NCI-H1436 (cell line): ENCODE measurements at places on chromosomes 6 and 20.

DNA sequence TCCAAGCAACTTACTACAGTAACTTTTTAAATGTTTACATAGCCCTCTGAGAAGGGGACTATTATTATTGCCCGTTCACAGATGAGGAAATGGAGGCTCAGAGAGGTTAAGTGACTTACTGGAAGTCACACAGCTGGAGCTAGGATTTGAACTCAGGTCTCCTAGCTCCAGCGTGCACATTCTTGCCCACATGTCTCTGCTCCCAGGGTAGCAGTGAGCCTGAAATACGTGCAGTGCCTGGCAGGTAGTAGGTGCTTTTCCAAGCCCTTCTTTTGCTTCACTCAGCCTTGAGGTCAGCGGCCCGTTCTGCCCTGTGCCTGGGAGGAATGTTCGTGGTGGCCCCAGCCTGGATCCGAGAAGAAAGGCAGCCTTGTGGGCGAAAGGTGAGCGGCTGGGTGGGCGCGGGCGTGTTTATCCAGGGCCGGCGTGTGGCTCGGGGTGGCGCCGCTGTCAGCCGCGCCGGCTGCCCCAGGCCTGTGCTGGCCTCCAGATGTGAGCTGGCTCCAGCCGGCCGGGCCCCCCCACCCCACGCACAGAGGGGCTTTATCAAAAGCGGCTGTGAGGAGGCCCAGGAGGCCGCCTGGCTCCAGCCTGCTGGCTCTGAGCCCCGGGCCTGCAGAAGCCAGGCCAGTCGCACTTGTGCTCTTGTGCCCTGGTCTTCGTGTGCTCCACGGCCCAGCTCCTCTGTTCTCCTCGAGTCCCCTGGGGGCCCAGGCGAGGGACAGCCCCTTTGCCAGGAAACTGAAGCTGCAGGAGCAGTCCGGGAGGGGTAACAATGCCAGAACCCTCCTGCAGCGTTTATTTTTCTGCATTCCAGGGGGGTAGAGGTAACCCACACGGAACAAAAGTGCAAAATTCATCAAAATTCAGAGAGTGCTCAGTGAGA is 58.1 kb downstream of the UBE2V1 start:
- DNase-seq: no peak

GRCh38 chr20:15528391-15529111 is 1044.7 kb downstream of the KIF16B start:
- DNase-seq: no peak

DNA sequence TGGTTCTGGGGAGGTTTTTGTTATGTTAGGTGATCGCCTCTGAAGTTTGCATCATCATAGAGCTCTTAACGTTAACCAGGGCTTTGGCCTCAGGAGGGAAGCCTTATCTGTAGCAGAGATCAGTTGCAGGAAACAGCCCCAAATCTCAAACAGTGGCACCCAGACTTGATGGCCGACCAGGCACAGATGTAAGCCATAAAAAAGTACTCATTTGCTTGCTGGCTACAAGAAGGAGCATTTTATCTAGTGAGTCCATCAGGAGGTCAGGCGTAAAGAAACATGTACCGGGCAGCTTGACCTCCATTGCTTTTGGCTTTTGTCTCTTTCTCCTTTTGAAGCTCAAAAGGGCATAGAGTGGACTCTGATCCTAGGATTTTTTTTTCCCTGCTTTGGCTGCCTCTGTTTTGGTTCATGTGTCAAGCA is 122.3 kb downstream of the CCDC170 start:
- no peak for DNase-seq

- DNase-seq: no peak
These were observed 219.0 kb downstream of the CDC5L start for GRCh38 chr6:44606504-44606903.

DNA sequence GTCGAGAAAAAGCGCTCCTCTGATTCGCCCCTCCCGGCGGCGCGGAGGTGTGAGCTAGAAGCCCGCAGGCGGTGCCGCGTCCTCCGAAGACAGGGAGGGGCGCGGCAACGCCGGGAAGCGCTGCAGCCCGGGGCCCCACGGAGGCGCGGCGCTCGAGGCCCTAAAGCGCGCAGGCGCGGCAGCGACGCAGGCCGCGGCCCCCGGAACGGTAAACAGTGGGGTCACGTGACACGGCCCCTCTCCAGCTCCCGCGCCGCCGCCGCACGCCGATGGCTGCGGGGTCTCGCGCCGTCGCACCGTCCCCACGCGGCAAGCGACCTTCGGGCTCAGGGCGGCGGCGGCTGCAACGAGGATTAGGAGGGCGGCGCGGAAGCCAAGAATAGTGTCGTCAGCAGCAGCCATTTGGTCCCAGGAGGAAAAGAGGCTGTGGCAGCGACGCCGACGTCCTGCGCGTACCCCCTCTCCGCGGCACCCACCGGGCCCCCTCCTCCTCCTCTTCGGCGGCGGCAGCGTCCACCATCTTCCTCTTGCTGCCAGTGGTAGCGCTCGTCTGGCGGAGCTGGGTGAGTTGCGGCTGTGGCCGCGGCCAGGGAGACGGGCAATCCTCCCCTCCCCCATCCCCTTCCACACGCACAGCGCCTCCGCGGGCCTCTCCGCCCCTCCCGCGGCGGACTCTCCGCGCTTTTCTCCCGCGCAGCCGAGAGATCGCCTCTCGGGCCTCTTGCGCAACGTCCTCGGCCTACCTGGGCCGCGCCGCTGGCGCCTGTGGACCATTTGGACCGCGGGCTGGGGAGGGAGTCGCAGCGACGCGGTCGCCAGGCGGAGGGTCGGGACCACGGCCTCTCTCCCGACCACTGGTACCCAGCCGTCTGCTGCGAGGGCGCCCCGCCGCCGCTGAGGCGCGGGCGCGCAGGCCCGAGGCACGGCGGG is at the start of gene PHF3:
TSS of gene PHF3 (plus strand) at position 215 of the 930 bp plus-strand sequence. CDS start 10,750 bp downstream, outside the sequence.
- DNase-seq: peak; percentile 90

GRCh38 chr20:32358883-32359632 is 927 bp downstream of the ASXL1 start:
- peak; percentile 48 for DNase-seq
